ENCODE measurements at places on chromosomes 16 and 17. TPM values are rescaled to one million over a fixed set of nuclear protein-coding genes. Genes with fewer than 3 reads are reported as not detected.

The C17orf75 gene
- 34.3 TPM for total RNA-seq

The ANKRD40 gene
- total RNA-seq, result 38.8 TPM

The PDE6G gene
- total RNA-seq, result 0.59 TPM

The PRDM7 gene
- total RNA-seq, result not detected

The MEIOC gene
- 0.11 TPM for total RNA-seq

The WNK4 gene
- total RNA-seq, result 1.7 TPM

The KRTAP9-3 gene
- total RNA-seq, result not detected

The METRN gene
- 15.3 TPM for total RNA-seq

The TMEM114 gene
- total RNA-seq, result not detected

The AGRP gene
- not detected for total RNA-seq

The OSGIN1 gene
- 2.3 TPM for total RNA-seq

The KRT27 gene
- total RNA-seq, result not detected

The MYH2 gene
- total RNA-seq, result not detected

The SPATA32 gene
- not detected for total RNA-seq

The PTX4 gene
- total RNA-seq, result not detected

The PLD2 gene
- total RNA-seq, result 77.3 TPM

The ABCC6 gene
- total RNA-seq, result 4.2 TPM

The CTRL gene
- total RNA-seq, result 1.4 TPM

The FKBP10 gene
- total RNA-seq, result 371 TPM

The CNGB1 gene
- total RNA-seq, result 0.27 TPM
